ENCODE measurements at places on chromosomes 2 and 18.

GRCh38 chr18:57062844-57063243 is 84.0 kb upstream of the BOD1L2 start:
- DNase-seq = no peak

DNA sequence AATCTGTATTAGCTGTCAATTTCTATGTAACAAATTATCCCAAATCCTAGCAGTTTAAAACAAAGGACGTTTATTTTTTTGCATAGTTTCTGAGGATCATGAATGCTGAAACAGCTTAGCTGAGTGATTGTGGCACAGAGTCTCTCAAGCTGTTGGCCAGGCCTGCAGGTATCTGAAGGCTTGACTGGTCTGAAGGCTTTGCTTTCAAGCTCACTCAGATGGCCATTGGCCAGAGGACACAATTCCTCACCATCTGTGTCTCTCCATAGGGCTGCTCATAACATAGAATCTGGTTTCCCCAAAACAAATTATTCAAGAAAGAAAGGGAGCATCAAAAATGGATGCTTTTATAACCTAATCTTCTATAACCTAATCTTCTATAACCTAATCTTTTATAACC is 33.7 kb downstream of the UNC80 start:
- DNase-seq = no peak

DNA sequence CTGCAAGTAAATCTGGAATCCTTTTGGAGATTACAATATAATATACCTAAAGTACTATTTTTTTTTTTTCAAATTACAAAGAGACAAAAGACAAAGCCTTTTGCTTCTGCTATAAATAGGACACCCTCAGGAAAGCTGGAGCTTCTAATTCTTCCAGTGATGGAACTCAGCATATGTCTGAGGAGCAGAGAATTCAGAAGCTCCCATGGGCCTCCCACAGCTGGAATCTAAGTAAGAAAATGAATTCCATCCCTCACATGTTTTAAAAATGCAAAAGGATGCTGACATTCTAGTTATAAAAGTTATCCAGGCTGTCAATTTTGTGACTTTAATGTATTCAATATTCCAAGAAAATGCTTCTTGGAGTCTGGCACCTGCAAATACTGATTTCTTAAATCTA is 571.3 kb upstream of the LRRTM4 start:
- DNase-seq = no peak

DNA sequence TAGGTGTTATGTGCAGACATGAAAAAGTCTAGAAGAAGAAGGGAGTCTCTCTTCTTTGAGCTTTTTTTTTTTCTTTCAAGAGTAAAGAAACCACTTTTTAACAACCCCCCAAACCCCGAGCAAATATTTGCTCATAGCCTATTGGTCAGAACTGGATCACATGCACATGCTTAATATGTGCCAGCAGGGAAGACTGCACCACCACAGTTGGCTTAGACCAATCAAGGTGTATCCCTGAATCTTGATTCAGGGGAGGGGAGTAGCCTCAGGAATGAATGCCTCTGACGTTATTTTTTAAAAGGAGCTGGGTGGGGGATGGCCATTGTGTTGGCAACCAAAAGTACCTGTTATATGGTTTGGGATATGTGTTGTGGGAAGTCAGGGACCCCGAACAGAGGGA is 171.4 kb upstream of the NABP1 start:
- DNase-seq = no peak

DNA sequence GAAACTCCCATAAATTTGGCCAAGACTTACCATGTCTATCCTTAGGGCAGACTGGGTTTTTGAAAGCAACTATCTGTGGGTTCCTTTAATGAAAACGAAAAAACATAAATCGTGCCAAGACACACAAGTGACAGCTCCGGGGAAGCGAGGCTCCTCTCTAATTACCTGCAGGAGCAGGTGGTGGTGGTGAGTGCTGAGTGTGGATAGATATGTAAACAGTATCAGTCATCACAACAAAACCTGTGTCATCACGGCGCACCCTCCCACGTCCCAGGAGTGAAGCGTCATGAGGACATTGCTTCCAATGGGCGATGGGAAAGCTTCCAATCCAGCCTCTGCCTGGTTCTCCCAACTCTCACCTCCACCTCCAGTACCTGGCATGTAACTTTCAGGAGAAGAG is 31.3 kb downstream of the ACKR3 start:
- DNase-seq = no peak

- DNase-seq = no peak
These were observed 307.6 kb downstream of the ALK start for GRCh38 chr2:29613792-29614266.

DNA sequence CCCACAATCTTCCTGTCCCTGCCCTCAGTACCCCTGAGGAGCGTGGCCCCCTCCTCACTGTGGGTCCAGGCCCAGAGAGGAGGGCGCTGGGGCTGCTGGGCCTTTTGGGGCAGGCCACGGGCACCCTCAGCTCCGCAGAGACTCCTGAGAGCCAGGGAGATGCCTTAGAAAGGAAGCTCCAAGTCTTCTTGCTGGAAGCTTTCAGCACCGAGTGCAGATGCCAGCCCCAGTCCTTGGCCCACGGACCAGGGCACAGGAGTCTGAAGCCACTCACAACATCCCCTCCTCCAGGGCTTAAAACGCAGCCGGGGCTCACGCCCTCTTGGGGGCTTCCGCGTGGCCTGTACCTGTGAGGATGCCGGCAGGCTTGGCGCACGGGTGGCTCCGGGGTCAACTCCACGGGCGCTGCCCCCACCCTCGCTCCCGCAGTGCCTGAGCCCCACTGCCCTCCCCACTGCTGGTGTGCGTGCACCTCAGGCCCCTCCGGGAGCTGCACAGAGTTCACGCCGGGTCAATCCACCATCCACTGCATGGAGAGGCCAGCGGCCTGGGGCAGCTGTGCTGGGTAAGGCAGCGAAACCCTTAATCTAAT is 72.1 kb upstream of the CTDP1 start:
- no peak for DNase-seq

GRCh38 chr18:36186461-36187192 is 670 bp upstream of the MOCOS start:
- DNase-seq = no peak

GRCh38 chr18:31478688-31479087 is 19.3 kb upstream of the DSG2 start:
- DNase-seq = no peak

GRCh38 chr2:238942080-238942725 is 94.3 kb downstream of the TWIST2 start:
- DNase-seq = no peak

GRCh38 chr2:32064021-32064601 is 755 bp downstream of the SPAST start:
- DNase-seq = no peak

DNA sequence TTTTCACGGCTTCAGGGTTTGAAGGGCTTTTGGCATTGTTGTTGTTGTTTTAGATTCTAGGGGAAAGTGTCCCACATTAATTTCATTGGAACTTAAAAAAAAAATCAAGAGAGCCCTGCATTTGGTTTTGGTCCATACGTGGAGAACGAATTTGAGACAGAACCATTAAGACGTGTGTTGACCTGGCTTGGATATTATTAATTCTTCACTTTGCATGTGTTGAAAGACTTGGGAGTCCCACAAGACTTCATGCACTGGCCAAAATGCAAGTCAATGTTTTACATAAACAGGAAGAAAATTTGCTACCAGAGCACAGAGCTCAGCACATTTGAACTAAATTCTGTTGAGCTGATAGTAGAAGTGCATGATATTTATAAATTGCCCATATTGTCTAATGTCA is 761.2 kb upstream of the ACVR2A start:
- DNase-seq = no peak

- no peak for DNase-seq
These were observed 811.3 kb downstream of the CPS1 start for GRCh38 chr2:211367711-211368110.

DNA sequence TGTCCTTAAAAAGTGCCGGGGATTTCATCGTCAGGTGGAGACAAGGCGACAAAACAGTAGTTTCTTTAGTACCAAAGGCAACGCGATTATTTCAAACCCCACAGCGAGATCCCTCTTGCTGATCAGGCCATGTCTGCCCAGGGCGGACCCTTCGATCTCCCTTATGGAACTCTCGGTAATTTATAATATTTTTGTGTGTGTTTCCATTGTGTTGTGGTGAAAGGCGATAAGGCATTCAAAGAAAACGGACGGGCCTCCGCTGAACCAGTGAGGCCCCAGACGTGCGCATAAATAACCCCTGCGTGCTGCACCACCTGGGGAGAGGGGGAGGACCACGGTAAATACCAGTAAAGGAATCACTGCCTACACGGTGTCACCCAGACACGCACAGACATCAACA is 1.4 kb upstream of the GAD1 start:
- DNase-seq = no peak

DNA sequence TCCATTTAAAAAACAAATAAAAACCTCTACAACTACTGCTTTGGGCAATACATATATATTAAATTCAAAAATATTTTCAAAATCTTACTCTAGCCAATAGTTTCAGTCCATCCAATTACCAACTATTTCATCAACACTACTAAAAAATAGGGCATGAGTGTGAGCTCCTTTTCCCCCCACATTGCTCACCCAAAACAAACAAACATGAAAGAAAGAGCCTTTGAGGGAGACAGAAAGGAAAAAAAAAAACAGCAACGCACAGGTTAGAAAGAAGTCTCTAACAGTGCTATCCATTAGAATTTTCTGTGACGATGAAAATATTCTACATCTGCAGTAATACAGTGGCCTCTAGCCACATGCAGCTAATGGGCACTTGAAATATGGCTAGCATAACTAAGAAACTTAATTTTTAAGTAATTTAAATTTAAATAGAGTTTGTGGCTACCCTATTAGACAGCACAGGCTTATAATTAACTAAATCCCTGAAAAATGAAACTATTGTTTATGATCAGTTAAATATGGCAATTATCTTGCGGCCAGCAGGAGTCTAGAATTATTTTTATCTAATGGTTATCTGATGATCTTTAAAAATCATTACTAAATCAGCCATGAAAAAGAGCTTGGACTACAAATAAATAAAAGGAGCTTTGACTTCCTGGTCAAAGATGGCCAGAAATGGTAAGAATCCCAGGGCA is 59.2 kb downstream of the RBMS1 start:
- no peak for DNase-seq

DNA sequence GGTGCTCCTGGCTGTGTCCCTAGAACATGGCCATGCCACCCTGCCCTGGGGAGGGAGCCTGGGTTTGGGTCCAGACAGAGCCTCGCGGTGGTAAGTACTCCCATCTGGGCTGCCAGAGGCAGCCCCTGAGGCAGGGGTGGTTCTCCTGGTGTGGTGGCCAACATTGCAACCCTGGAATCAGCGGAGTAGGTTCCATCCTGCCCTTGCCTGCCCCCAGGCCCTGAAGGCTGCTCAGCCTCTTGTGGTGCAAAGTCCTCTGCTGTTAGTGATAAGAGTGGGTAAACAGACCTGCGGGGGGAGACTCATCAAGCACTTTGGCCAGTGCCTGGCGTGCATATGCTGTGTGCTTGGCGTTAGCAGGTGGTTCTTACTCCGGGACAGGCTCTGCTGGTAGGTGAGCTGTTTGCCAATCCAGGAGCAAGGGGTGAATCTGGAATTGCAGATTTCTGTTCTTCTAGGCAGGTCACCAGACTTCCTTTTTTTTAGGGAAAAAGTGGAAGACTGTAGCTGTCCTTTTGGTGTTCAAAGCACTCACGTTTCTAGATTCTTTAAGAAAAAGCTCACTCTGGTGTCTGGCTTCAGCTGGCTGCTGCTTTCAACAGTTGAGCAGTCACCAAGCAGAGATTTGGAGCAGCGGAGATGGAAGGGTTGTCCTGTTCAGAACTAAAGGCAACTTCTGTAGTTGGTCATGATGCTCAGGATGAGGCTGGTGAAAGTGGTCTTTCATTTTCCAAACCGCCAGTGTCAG is 3.2 kb downstream of the CNNM3 start:
- DNase-seq = no peak

- DNase-seq = peak; percentile 29
These were observed 3.3 kb upstream of the GPBAR1 start for GRCh38 chr2:218257390-218257981.

DNA sequence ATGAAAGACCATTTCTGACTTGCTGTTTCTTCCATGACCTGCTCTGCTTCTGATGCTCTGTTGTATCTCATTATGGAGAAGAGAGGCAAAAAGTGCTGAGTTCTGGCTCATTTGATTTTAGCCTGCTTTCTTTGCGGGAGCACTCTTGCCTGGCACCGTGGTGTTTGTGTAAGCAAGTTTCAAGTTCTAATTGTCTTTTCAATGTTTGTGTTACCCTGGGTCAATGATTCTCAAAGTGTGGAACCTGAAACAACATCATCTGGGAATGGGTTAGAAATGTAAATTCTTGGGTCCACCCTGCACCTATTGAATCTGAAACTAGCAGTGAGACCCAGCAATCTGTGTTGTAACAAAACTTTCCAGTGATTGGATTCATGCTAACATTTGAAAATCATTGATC is 85.5 kb upstream of the STON1 start:
- no peak for DNase-seq
